Stimulated activated CD4-positive, alpha-beta T cell treated with anti-CD3 and anti-CD28 coated beads, Interleukin-12 subunit alpha, Interleukin-12 subunit beta, amount 100 ng/mL, for 48 hours (primary cell): ENCODE measurements at places on chromosomes 12 and 14.

- DNase-seq, result no peak
Observed at GRCh38 chr14:26286081-26286912, 311.5 kb downstream of the NOVA1 start.

- DNase-seq, result no peak
Observed at GRCh38 chr12:88247241-88247643, 105.1 kb downstream of the TMTC3 start.

GRCh38 chr14:61337893-61338292 lies 16.5 kb downstream of the PRKCH start:
- DNase-seq, result no peak

- DNase-seq, result no peak
Observed at GRCh38 chr14:31401369-31401932, 18.9 kb downstream of the HEATR5A start.

DNA sequence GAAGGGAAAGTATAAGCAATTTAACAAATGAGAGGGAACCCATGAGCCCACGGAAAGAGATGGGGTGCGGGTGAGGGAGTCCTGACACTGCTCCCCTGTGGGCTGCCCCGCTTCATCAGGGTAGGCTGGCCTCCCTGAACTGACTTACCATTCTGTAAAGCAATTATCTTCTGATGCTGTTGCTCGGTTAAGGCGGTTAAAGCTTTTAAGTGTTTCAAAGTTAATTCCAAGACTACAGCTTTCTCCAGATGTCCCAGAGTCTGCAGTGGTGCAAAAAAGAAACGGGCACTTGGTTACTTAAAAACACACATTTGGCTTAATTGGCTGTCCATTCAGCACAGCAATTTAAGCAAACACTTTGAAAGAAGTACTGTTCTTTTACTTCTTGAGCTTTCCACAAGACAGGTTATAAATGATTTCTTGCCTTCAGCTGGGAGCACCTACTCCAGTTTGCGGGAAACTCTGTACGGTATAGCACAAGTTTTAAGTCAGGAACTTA lies 1.3 kb downstream of the BHLHE41 start:
- DNase-seq, result no peak

DNA sequence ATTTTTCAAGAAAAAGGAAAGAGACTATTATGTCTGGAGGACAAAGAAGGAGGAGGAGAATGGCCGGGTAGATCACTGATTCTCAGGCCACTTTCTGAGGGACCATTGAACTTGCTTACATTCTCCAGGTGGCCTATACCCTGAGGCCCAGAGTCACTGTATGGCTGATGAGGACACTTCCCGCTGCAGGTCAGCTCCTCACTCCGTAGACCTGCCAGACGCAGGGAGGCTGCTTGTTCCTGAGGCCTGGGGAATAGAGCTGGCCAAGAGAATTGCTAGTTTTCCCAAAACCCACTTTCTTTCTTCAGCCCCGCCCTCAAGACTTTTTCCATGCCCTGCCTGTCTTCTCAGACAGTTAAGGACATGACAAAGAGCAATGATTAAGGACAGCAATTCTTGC lies 510.5 kb upstream of the TBX3 start:
- no peak for DNase-seq

- DNase-seq, result no peak
Observed at GRCh38 chr12:13666806-13667205, 314.6 kb downstream of the GRIN2B start.

DNA sequence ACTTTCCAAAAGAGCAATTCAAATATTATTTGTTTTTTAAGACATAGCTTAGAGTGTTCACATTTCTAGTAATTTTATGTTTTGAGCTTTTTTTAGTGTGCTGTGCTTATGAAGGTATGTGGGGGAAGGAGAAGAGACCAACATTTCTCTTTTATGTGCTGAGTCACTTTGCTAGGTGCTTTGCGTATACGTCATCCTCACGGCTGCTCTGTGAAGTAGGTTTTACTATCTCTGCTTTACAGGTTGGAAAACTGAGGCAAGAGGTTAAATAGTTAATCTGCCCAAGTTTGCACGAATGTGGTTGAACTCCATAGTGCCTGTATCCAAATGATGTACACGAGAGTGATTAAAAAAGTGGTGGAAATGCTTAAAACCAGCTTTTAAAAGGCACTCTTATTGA lies 75.9 kb downstream of the AEBP2 start:
- no peak for DNase-seq

- no peak for DNase-seq
Observed at GRCh38 chr12:2739069-2739468, 55.7 kb upstream of the FKBP4 start.

DNA sequence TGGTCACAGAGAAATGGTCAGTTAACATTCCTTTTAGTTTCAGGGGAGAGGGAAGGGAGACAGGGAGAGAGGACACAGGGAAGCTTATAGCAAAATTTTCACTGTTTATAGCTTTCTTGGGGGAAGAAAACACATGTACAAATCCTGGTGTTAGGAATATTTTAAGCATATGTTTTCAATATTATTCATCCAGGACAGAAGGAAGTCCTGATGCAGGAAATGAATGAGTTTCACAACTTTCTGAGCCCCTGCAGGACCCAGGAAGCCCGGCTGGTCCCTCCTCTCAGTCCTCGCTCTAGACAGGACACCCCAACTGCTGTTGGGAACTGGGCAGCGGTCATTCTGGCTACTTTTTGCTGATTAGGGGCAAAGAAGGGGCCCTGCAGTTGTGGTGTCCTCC lies 71.1 kb upstream of the ZDHHC17 start:
- DNase-seq, result no peak

DNA sequence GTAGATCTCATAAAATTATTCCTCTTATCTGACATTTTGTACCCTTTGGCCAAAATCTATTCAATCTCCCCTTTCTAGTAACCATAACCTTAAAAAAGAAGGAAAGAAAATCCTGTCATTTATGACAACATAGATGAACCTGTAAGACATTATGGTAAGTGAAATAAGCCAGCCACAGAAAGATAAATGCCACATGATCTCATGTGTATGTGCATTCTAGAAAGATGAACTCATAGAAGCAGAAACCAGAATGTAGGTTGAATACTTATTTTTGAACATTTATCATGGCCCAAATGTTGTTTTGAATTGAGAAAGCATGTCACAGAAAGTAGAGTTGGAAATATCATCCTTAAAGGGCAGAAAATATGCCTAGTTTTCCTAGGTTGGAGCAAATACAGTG lies 1053.6 kb downstream of the SLC6A15 start:
- DNase-seq, result no peak

DNA sequence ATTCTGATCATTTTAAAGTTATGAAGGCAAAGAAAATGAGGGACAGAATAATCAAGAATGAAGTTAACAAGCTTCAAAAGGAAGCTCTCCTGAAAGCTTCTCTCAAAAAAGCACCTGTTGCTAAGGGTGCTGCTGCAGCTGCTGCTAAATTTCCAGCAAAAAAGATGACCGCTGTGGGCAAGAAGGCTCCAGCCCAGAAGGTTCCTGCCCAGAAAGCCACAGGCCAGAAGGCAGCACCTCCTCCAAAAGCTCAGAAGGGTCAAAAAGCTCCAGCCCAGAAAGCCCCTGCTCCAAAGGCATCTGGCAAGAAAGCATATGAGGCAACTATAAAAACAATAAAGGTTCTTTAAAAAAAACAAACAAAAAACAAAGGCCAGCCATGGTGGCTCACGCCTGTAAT lies 52.7 kb upstream of the NR2C1 start:
- DNase-seq, result no peak

GRCh38 chr14:93115069-93115820 lies 480 bp downstream of the ITPK1 start:
- peak; percentile 63 for DNase-seq

DNA sequence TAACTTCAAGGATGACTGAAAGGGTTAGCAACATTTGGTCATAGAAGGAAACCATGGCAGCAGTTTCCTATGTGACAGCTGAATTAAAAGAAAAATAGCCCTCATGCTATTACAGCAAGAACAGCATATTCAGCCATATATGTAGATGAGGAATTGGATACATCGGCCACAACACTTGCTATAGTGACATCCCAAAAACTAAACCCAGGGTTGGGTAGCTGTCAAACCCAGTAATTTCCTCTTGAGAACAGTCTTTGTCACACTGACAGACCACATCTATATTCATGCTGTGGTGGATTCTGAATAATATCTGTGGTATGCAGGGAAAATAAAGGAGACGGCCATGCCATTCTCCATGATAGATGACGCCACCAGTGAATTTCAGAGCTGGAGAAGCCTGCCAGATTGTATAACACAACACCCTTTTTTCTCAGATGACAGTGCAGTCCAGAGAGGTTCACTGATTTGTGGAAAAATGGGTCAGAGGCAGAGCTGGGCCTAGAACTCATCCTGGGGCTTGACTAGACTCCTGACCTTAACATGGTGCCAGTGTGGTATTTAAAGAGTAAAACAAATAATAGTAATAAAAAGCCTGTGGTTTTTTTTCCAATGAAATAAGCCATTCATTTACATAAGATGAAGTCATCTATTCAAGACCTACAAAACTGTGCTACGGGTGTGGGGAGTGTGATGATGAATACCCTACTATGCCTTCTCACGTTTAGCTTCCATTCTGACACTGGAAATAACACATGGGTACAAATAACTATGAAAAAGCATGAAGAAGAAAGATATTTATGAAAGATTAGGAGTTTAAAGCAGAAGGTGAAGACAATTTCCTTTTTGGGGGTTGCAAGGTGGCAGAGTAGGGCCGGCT lies 32.3 kb downstream of the EFCAB11 start:
- no peak for DNase-seq

- DNase-seq, result no peak
Observed at GRCh38 chr14:24475261-24475660, 32.7 kb upstream of the SDR39U1 start.

- DNase-seq, result no peak
Observed at GRCh38 chr12:110744151-110744571, 1.5 kb upstream of the PPP1CC start.

DNA sequence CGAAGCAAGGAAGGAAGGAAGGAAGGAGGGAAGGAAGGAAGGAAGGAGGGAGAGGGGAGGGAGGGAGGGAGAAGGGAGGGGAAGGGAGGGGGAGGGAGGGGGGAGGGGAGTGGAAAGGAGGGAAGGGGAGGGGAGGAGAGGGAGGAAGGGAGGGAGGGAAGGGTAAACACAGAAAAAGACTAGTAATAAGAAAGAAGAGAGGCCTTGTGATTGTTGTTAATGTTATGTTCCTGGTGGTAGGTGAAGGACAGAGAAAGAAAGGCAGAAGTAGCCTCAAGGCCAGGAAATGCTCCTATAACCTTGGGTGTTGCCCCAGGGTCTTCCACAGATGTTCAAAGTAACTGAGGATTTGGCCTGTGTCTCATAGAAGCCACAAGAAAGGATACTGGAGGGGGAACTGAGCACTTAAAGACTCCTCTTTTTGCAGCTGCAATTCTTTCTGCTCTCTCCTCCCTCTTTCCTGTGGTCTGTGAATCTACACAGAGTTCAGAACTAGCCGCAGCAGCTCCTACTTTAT lies 164.2 kb downstream of the PRKD1 start:
- no peak for DNase-seq

GRCh38 chr12:105978276-105978675 lies 160.5 kb downstream of the NUAK1 start:
- no peak for DNase-seq

- no peak for DNase-seq
Observed at GRCh38 chr14:89911010-89911919, 43.3 kb downstream of the EFCAB11 start.

DNA sequence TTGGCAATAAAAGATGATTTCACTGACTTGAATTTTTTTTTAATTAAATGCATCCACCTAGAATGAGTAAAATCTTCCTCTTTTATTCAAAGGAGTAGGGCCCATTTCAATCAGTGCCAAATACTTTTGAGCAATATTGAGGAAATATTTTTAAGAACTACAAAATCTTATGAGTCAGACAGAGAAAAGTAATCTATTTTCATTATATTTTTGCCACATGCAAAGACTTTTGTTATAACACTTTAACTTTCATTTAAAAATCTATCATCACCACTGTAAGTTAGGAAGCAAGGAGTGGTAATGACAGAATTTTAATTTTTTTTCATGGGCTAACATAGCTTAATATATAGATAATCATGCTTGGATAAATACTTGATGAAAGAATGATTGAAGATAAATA lies 345.2 kb upstream of the KITLG start:
- no peak for DNase-seq

- DNase-seq, result no peak
Observed at GRCh38 chr12:104486943-104487819, 30.4 kb downstream of the CHST11 start.

- no peak for DNase-seq
Observed at GRCh38 chr12:115973968-115974724, 303.3 kb downstream of the MED13L start.

GRCh38 chr12:118880720-118881493 lies 100.4 kb upstream of the SRRM4 start:
- DNase-seq, result no peak

GRCh38 chr12:14664434-14665023 lies 31.9 kb downstream of the GUCY2C start:
- no peak for DNase-seq

GRCh38 chr14:63011623-63012022 lies 33.6 kb downstream of the KCNH5 start:
- no peak for DNase-seq

DNA sequence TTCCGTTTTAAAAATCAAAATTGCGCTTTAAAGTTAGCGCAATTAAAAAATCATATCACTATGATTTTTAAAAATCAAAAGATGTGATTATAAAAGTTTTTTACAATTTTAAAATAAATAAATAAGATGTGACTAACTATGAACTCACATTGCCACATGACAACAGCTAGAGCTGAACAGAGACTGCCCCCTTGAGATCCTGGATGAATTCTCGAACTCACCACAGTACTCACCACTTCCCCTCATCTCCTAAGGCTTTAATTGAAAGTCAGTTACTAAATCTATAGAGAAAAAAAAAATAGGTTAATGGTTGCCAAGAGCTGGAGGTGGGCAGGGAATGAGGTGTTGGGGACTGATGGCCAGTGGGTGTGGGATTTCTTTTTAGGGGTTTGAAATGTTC lies 384.2 kb downstream of the ZFP36L1 start:
- DNase-seq, result no peak

DNA sequence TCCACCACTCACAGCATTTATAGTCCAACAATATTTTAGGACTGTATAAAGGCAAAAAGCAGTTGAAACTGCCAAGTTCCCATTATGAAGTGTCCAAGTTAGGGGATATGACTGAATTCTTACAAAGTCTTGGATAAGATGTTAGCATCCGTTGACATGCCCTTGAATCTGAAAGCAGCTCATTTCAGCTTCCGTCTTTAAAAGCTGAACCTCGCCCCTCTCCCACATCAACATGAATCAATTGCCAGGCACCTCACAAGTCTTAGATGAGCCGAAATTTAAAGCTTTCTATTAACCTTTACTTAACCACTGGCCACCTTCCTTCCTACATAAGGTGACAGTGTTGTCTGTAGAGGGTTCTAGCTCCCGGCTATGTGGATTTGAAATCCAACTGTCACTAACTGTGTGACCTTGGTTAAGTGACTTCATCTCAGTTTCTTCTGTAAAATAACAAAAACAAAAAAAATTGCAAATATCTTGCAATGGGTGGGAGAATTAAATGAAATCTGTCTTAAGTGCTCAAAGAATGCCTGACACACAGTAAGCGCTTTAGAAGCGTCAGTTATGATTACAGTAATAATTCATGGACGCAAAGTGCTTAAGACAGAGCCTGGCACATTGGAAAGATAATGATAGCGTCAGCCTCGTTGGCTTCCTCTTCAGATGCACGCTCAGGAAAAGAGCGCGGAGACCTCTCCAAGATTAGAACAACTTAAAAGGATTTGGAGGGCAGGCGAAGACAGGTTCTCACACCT lies 1.2 kb downstream of the PPP1CC start:
- DNase-seq, result no peak

- DNase-seq, result no peak
Observed at GRCh38 chr12:70244409-70244808, 1.2 kb downstream of the CNOT2 start.
